ENCODE measurements at places on chromosomes 16 and 17.

DNA sequence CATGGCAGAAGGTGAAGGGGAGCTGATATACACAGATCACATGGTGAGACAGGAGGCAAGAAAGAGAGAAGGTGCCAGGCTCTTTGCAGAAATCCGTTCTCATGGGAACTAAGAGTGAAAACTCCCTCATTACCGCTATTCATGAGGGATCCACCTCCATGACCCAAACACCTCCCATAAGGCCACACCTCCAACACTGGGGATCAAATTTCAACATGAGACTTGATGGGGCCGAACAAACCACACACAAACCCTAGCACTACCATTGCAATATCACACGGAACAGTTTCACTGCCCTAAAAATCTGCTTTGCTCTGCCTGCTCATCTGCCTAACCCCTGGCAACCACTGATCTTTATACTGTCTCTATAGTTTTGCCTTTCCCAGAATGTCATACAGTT, 34.8 kb downstream of the C17orf67 start:
- DNase-seq = peak; percentile 39

- no peak for DNase-seq
Measured at GRCh38 chr17:15436473-15437302, 30.7 kb downstream of the CDRT4 start.

DNA sequence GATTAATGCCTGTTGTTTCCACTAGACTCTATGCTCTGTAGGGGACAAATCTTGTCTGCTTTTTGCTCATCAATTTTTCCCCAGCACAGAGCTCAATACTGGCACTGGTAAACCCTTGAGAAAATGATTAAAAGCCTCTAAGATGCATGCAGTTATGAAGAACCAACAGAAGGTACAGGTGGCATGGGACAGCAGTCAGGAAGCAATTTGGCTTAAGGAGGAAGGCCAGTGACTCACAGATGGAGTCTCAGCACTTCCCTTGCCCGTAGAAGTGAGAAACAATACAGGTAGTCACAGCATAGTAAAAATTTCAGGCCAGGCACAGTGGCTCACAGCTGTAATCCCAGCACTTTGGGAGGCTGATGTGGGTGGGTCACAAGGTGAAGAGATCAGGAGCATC, 504.7 kb upstream of the RBFOX1 start:
- no peak for DNase-seq

DNA sequence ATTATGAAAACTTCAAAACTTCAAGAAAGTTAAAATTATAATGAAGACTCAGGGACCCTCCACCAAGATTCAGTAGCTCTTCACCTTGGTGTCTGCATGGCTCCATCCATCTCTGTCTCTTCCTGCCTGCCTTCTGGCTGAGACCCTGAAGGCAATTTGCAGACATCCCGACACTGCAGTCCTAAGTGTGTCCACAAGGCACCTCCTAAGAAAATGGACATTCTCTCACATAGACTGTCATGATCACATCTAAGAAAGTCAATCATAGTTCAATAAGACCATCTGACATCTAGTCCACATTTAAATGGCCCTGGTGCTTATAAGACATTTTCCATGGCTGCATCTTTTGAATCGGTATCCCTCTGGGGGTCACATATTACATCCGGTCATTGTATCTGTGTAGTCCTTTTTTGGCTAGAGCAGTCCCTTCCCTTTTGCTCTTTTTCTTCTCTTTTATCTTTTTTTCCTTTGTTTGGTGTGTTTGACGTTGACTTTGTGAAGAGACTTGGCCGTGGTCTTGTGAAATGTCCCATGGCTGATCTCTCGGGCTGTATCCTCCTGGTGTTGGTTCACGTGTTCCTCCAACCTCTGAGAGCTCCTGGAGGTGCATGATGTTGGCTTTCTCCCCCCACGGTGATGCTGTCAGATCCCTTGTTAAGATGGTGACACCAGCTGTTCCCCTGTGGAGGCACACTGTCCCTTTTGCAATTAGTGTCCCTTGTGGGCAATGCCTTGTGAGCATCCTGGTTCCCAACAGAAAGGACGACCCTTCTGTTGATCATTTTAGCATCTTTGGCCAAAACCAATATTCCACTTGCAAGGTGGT, 5.0 kb upstream of the TNFRSF13B start:
- no peak for DNase-seq

GRCh38 chr16:12341423-12341822, 364.9 kb downstream of the SNX29 start:
- DNase-seq = no peak

DNA sequence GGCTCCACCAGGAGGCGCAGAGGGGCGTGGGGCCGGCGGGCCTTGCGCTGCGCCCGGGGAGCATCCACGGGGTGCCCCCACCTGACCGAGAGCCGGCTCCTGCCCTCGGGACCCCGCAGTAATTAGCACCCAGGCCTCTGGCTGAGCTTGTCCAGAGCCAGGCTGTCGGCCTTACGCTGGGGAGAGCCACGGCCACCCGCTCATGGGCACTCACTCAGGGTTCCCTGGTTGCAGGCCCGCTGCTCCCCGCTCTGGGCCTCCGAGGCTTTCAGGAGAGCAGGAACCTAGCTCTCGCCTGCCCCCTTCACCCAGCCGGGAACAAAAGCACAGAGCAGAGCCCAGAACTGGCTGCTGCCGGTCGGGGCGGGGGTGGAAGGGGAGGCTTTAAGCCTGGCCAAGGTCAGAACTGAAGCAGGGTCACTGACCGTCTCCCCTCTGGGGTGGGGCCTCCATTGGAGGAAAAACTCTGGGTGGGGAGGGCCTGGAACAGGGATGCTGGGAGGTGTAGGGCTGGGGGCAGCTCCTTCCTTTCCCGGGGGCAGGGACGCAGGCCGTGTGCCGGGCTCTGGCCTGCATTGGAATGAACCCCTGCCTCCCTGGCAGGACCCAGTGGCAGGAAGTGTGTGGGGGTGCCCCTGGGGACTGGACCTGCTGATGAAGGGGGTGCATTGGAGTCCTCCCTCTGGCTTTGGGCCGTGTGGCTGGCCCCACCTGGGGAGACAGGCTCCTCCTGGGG, 12.3 kb downstream of the GLIS2 start:
- no peak for DNase-seq

- no peak for DNase-seq
Measured at GRCh38 chr16:53822936-53823529, 119.1 kb downstream of the FTO start.

DNA sequence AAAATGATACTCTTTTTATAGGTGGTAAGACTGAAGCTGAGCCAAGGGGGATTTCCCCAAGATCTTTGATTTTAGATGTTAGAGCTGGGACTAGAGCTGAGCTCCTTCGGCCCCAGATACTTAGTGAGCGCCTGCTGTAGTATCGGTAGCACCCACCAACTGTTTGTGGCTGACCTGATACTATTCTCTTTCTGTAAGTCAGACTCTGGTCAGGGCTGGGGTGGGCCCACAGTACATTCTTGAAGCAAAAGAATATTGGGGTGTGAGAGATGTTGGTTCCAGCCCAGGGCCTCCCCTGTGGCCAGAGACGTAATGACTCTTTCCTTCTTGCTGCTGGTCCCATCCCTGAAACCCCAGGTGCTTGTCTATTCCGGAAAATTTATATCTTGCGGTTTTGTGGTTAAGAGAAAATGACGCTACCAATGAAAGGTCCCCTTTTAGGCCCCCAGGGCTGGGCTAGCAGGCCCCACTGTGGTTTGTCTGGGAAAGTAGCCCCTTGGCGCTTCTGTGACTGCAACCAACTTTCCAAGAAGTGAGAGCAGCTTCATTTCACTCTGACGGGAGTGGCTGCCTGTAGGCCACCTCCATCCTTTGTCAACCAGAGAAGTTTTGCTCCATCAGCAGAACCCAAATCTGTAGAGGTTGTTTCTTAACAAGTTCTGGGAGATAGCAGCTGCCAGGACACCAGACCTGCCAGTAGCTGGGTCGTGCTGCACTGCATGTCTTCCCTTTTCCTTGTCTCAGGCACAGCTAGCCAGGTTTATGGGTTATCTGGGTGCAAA, 86.4 kb upstream of the LGALS9 start:
- DNase-seq = no peak

DNA sequence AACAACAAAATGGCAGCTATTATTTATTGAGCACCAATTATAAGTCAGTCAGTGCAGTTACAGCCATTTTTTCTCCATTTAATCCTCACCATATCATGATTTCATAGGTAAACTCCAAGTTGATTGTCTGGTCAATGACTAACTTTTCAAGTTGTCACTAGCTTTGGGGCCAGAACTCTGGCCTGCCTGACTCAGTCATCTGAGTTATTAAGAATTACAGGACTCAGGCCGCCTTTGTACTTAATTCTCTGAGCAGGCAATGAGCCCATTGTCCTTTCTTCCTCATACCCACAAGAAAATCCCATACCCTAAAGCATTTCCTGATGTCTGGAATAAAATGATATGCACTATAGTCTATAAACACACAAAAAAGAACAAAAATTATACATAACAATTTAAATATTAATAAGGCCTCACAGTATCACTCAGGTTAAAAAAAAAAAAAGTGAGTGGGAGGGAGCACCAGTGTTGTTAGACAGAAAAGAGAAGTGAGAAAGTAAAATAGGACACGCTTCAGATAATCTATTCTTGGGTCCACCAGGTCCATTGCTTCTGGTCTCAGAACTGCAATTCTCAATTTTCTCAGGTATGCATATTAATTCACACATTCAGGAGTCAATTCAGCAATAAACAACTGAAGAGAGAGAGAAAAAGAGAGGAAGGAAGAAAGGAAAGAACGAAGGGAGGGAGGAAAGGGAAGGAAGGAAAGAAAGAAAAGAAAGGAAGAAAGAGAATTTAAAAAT, 70.2 kb downstream of the SPAG9 start:
- no peak for DNase-seq

- DNase-seq = no peak
Measured at GRCh38 chr17:41178843-41179616, 1.0 kb upstream of the KRTAP4-2 start.

DNA sequence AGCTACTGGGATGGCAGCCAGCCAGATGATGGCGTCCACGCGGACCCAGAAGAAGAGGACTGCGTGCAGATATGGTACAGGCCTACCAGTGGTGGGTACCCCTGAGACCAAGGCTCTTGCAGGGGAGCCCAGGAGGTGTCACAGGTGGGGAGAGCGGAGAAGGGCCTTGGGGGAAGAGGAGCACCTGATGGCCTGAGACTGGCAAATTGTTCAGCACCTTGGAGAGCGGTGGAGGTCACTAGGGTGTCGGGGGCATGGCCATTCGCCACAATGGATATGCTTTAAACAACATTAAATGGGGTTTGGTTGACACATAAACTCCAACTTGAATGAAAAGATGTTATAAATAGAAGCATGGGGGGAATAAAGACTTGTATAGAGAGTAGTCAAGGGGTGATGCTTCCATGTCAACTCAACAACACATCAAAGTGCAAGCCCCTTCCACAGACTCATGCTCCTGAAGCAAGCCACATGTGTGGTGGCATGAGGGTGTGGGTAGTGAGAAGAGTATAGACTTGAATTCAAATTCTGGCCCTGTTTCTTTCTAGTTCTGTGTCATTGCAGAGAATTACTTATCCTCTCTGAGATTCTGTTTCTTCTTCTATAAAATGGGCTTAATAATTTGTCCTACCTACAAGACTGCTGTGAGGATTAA, 22.2 kb downstream of the CLEC19A start:
- no peak for DNase-seq

DNA sequence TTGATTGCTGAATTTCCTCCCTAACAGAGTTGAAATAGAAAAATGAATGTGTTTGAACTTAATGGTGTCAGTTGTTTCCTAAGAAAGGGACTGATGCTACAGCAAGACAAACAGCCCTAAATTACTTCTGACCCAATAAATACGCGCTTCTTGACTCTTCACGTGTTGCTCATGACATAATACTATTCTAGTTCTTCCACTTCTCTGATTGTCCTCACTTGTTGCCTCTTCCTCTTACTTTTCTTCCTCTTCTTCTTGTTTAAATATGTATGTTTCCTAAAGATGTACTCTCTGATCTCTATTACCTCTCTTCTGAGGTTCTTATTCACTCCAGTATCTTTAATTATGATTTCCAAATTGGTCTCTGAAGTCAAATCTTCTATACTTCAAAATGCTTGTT, 32.4 kb downstream of the RNF43 start:
- DNase-seq = no peak

DNA sequence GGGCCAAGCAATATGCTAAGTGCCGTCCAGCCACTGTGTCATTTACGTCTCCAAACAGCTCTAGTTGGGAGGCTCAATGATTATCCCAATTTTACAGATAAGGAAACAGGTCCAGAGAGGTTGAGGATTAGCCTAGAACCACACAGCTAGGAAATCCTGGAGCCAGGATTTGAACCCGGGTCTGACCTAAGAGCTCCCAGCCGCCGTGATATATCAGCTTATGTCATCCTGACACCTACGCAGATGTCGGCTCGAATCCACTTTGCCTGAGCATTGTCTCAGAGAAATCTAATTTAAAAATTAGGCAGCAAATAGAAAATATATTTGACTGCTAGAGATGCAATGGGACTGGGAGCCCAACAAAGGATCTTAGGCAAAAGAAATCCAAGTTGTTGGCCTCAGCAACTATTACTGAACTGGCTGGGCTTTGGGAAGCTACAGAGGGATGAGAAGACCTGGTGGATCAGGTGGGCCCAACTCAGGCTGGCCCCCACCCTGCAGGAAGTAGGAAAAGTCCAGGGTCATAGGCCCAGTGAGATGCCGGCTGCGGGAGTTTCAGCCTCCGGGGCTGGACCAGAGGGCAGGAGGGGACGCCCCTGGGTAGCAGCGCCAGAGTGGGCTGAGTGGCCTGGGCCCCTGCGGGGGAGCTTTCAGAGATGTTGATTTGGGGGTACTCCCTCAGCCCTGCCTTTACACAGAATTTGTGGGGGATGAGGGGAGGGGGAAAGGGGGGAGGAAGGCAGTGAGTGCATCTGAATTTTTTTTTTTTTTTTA, 35.1 kb upstream of the IL21R start:
- DNase-seq = no peak

DNA sequence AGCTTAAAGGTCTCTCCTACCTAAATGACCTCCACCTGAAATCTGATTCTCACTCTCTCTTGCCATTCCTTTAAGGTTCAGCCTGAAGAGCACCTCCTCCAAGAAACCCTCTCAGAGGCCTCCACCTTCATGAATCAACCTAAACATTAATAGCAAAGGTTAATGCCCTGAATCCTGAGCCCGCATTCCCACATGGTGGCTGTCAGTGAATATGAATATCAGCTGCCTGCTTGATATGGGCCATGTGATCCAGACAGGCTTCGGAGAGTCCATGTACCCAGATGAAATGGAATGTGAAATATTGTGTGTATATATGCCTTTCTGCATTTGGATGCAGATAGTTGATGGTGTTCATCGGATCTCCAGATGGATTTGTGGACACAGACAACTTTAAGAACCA, 317.5 kb downstream of the TOX3 start:
- no peak for DNase-seq

GRCh38 chr17:1026599-1026975, 29.7 kb downstream of the TIMM22 start:
- DNase-seq = no peak

DNA sequence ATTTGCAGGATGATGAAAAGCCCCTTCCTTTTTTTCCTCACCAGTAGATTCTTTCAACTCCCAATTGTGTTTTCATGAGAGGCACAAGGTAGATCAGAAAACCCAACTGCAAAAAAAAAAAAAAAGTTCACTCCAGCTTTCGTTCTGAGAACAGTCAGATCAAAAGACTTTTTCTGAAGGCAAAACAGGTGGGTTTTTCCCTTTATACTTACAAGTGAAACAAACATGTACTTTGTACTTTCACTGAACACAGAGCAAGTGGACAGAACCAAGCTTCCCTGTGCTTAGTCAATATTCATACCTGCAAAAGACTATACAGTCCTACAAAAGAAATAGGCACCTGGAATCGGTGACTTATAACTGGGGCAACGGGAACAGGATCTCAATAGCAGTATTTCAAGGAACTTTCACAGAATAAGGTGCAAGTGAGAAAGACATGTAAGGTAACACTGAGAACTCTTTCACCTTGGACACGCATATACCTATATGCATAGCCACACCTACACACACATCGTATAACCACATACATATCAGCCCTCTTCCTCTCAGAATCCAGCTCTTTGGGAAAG, 54.1 kb downstream of the TOX3 start:
- DNase-seq = no peak

Measured in left renal pelvis (tissue), 4 donors.